Type B pancreatic cell (in vitro differentiated cells): ENCODE measurements at places on chromosomes 4 and X.
A peak's percentile ranks its signal among the peaks of the same experiment; 100 is the strongest.

GRCh38 chr4:106316773-106317409 lies 541 bp downstream of the AIMP1 start:
- no peak overlapping the region for H3K4me3 ChIP-seq
- peaks cover 8% of the 10 kb centered on the region for H3K36me3 ChIP-seq
- H3K27ac ChIP-seq, result no peak overlapping the region
- no peak for DNase-seq

GRCh38 chrX:41858161-41858775 lies 65.1 kb downstream of the CASK start:
- H3K4me1 ChIP-seq, result no peaks in the 10 kb centered on the region
- no peak overlapping the region for H3K27ac ChIP-seq
- no peaks in the 10 kb centered on the region for H3K27me3 ChIP-seq
- no peak for DNase-seq
- H3K36me3 ChIP-seq, result no peaks in the 10 kb centered on the region

- H3K4me3 ChIP-seq, result no peak overlapping the region
- no peak overlapping the region for H3K27ac ChIP-seq
- peaks cover 24% of the 10 kb centered on the region for H3K27me3 ChIP-seq
- no peak for DNase-seq
- peaks cover 5% of the 10 kb centered on the region for H3K36me3 ChIP-seq
Measured at GRCh38 chr4:74941123-74941522, 8.2 kb downstream of the PARM1 start.

- H3K4me1 ChIP-seq, result peaks cover 8% of the 10 kb centered on the region
- H3K27me3 ChIP-seq, result no peaks in the 10 kb centered on the region
- H3K27ac ChIP-seq, result peak overlapping the region; percentile 46
- DNase-seq, result no peak
- H3K36me3 ChIP-seq, result peaks cover 53% of the 10 kb centered on the region
Measured at GRCh38 chr4:169115897-169116254, 105.8 kb upstream of the CBR4 start.

DNA sequence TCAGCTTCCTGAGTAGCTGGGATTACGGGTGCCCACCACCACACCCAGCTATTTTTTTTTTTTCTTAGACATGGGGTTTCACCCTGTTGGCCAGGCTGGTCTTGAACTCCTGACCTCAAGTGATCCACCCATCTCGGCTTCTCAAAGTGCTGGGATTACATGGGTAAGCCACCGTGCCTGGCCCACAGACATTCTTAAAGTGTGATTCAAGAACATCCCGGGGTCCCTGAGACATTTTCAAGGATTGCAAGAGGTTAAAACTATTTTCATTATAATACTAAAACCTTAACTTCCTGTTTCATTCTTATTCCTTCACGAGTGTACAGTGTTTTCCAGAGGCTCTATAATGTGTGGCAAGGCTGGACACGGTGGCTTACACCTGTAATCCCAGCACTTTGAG lies 318.7 kb downstream of the CAMK2D start:
- no peak overlapping the region for H3K4me3 ChIP-seq
- no peak overlapping the region for H3K27ac ChIP-seq
- peaks cover 6% of the 10 kb centered on the region for H3K4me1 ChIP-seq
- no peak for DNase-seq

- no peak for DNase-seq
- no peak overlapping the region for H3K4me3 ChIP-seq
- H3K36me3 ChIP-seq, result peaks cover 12% of the 10 kb centered on the region
- H3K27ac ChIP-seq, result no peak overlapping the region
Measured at GRCh38 chrX:150833454-150834056, 64.9 kb downstream of the CD99L2 start.

GRCh38 chr4:86356425-86357210 lies 3.2 kb downstream of the MAPK10 start:
- H3K27me3 ChIP-seq, result peaks cover 3% of the 10 kb centered on the region
- no peak for DNase-seq
